ENCODE measurements at places on chromosomes 3 and 15.

- no peak for DNase-seq
Measured at GRCh38 chr3:142459929-142460328, 12.1 kb upstream of the XRN1 start.

- no peak for DNase-seq
Measured at GRCh38 chr3:122559906-122560305, 4.2 kb downstream of the PARP9 start.

- no peak for DNase-seq
Measured at GRCh38 chr3:56320883-56321282, 147.4 kb downstream of the ERC2 start.

DNA sequence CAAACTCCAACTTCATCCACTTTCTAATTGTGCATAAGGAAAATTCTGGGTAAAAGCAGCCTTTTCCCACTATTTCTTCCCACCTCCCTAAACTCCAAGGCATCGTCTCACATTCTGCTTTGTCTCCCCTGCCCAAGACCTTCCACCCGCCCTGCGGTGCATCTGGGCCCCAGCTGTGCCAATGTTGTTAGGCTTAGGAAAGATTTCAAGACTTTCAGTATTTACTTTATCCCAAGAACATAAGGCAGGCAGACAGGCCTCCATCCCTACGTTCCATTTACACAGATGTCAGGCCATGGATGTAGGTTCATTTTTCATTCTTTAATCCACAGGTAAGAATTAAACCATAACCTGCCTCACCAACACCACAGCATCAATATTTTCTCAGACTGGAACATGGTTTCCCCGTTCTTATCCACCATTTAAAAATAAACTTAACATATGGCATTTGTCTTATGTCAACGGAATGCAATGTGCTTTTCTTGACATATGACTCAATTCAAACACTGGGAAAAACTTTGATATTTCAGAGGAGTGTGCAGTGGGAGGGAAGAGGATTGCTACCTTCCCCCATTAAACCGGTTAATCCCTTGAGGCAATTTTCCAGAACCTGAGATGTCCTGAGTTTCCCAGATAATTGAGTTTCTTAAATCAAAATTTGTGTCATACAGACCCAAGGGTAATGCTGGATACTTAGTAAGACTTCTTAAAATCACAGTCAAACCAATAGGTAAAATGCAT lies 238.0 kb upstream of the LRIG1 start:
- DNase-seq = no peak

DNA sequence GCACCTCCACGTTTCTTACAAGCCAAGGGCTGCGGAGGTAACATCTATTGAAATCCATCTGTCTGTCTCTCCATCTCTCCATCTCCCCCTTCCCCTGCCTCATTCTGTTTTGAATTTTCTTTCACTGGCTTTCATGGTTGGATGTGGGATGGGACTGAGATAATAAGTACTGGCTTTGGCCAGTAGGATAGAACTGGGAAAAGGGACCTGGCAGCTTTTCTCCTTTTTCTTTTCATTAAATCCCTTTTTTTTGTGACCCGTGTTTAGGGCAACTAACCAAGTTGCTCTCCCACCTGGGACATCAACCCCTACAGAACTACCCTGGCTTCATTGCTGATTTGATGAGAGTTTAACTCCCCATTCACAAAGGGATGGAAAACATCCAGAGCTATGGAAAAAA lies 66.8 kb upstream of the ADAMTSL3 start:
- DNase-seq = no peak

Measured in CD8-positive, alpha-beta T cell (primary cell).